GM23338 (cell line): ENCODE measurements at places on chromosomes 3 and 15. TPM values are rescaled to one million over a fixed set of nuclear protein-coding genes. Genes with fewer than 3 reads are reported as not detected.

DNA sequence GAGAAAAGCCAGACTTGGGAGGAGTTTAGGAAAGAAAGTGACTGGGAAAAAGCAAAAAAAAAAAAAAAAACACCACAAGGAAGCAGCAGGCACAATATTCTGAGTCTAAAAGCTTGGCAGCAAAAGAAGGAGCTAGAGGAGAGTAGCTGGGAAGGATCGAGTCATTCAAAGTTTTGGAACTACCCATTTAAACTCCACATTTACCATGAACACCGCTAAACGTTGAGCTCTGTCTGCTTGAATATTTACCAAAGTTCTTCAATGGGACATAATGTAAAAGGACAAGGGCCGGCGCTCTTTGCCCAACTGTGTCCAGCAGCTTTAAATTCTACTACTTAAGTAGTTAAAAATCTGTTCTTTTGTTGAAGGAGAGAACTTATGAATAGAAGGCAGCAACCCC is 481.9 kb downstream of the FOXP1 start:
- H3K4me1 ChIP-seq, result no peaks in the 10 kb centered on the region
- DNase-seq, result no peak
- no peaks in the 10 kb centered on the region for H3K27me3 ChIP-seq
- H3K4me3 ChIP-seq, result no peak overlapping the region

GRCh38 chr15:98554272-98555172 is 93.8 kb upstream of the IGF1R start:
- no peak overlapping the region for H3K27ac ChIP-seq
- H3K4me1 ChIP-seq, result peaks cover 40% of the 10 kb centered on the region
- DNase-seq, result no peak

GRCh38 chr3:76756577-76756976 is 283.3 kb upstream of the ROBO2 start:
- H3K27me3 ChIP-seq, result no peaks in the 10 kb centered on the region
- no peaks in the 10 kb centered on the region for H3K4me1 ChIP-seq
- H3K4me3 ChIP-seq, result no peak overlapping the region
- no peaks in the 10 kb centered on the region for H3K36me3 ChIP-seq
- no peak overlapping the region for H3K27ac ChIP-seq

The C3orf70 gene
- total RNA-seq, result 1.1 and 1.5 TPM in 2 replicates

DNA sequence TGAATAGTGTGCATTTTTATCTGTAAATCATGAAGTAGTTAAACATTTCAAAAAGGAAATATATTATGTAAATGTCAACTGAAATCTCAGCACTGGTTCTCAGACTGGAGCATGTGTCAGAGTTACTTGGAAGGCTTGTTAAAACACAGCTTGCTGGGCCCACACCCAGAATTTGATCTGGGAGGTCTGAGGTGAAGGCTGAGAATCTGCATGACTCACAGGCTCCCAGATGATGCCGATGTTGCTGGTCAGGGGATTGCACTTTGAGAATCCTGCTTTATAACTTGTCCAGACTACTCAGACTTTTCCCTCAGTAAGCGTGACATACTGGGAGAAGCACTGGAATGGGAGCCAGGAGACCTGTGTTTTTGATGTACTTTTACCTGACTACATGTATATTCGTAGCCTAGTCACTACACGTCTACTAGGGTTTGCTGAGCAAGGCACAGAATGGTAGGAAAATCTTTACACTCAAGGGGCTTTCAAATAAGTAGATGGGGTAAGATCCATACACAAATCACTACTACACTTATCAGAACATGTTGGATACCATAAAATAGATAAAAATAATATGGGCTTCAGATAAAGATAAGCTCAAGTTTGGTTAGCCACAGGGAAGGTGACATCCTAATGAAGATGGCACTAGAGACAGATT is 77.1 kb upstream of the MEX3B start:
- no peaks in the 10 kb centered on the region for H3K4me1 ChIP-seq
- no peak overlapping the region for H3K27ac ChIP-seq
- DNase-seq, result no peak
- no peaks in the 10 kb centered on the region for H3K27me3 ChIP-seq
- H3K4me3 ChIP-seq, result no peak overlapping the region
- H3K36me3 ChIP-seq, result no peaks in the 10 kb centered on the region

- no peaks in the 10 kb centered on the region for H3K4me1 ChIP-seq
- no peaks in the 10 kb centered on the region for H3K27me3 ChIP-seq
- no peak overlapping the region for H3K4me3 ChIP-seq
Measured at GRCh38 chr3:183817639-183818038, 7.7 kb downstream of the MAP6D1 start.

- DNase-seq, result no peak
- no peaks in the 10 kb centered on the region for H3K4me1 ChIP-seq
- no peak overlapping the region for H3K4me3 ChIP-seq
Measured at GRCh38 chr15:62927196-62927595, 115.4 kb upstream of the TPM1 start.

GRCh38 chr3:150921209-150921608 is 16.0 kb upstream of the MINDY4B start:
- DNase-seq, result no peak
- no peak overlapping the region for H3K4me3 ChIP-seq
- no peaks in the 10 kb centered on the region for H3K36me3 ChIP-seq
- H3K4me1 ChIP-seq, result peaks cover 33% of the 10 kb centered on the region
- no peak overlapping the region for H3K27ac ChIP-seq

The LACTB gene
- total RNA-seq, result 15.2 and 18.6 TPM in 2 replicates

The CAV3 gene
- total RNA-seq, result not detected in 2 replicates

The FBN1 gene
- 3.5 and 3.8 TPM in 2 replicates for total RNA-seq

- H3K4me1 ChIP-seq, result peaks cover 11% of the 10 kb centered on the region
Measured at GRCh38 chr15:49288391-49288790, 118.3 kb downstream of the GALK2 start.

The PIGZ gene
- total RNA-seq, result not detected in 2 replicates

- H3K27me3 ChIP-seq, result no peaks in the 10 kb centered on the region
- no peaks in the 10 kb centered on the region for H3K36me3 ChIP-seq
- DNase-seq, result no peak
- no peaks in the 10 kb centered on the region for H3K4me1 ChIP-seq
- H3K4me3 ChIP-seq, result no peak overlapping the region
Measured at GRCh38 chr3:28212681-28213080, 28.7 kb upstream of the CMC1 start.

DNA sequence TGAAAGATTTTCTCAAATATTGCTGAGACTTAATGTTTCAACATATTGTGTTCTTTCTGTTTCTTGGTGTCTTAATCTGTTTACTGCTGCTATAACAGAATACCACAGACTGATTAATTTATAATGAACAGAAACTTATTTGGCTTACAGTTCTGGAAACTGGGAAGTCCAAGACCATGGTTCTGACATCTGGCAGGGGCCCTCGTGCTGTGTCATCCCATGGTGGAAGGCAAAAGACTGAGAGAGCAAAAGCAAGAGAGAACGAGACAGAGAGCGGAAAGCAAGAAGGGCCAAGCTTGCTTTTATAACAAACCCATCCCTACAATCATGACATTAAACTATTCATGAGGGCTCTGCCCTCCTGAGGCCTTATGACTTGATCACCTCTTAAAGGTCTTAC is 88.7 kb downstream of the ARNT2 start:
- no peak overlapping the region for H3K4me3 ChIP-seq
- H3K4me1 ChIP-seq, result peaks cover 6% of the 10 kb centered on the region; the same call in 1 of the 2 replicates
- H3K36me3 ChIP-seq, result no peaks in the 10 kb centered on the region
- no peaks in the 10 kb centered on the region for H3K27me3 ChIP-seq

DNA sequence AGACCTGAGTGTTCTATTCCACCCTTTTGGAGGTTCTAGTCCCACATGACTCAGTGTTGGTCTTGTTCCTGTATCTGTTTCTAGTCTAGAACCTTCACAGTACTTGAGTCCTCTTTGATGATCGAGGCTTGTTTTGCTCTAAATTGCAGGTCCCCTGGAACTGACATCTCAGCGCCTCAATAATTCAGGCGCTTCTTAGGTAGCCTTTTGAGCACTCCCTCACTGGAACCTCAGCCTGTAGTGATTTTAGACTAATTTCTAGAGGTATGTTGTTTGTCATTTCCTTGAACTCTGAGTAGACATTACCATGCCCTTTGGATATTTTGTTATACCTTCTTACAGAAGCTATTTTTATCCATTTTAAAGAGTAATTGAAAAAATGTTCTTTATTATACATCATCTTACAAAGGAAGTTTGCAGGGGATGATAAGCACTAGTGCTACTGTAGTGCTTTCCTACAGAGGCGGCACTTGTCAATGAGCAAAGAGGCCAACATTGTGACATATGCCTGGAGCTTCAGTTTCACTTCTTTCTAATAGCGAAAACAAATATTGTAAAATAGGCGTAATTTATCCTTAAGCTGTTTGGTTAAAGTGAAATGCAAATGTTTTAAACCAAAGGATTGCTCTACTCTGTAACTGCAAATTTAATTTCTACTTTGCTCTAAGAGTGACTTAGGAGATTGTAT is 75.7 kb downstream of the EFL1 start:
- 0 out of 2 replicates have a peak, but pooled peaks cover 7% of the 10 kb centered on the region for H3K4me1 ChIP-seq
- peak overlapping the region; percentile 35; the same call in 1 of the 2 replicates for H3K27ac ChIP-seq
- DNase-seq, result no peak
- H3K36me3 ChIP-seq, result no peaks in the 10 kb centered on the region
- H3K4me3 ChIP-seq, result no peak overlapping the region

The MUSTN1 gene
- 1.4 TPM in 1 of 2 replicates, not detected in the other for total RNA-seq

The RASL12 gene
- 20.1 and 27.7 TPM in 2 replicates for total RNA-seq

GRCh38 chr3:186517218-186517617 is 27.0 kb downstream of the CRYGS start:
- H3K27ac ChIP-seq, result no peak overlapping the region
- H3K4me1 ChIP-seq, result no peaks in the 10 kb centered on the region
- H3K27me3 ChIP-seq, result no peaks in the 10 kb centered on the region
- H3K36me3 ChIP-seq, result no peaks in the 10 kb centered on the region

- no peak overlapping the region for H3K27ac ChIP-seq
- peaks cover 23% of the 10 kb centered on the region for H3K4me1 ChIP-seq
- no peak for DNase-seq
- H3K4me3 ChIP-seq, result no peak overlapping the region
Measured at GRCh38 chr3:115800489-115801075, 177.3 kb downstream of the GAP43 start.

DNA sequence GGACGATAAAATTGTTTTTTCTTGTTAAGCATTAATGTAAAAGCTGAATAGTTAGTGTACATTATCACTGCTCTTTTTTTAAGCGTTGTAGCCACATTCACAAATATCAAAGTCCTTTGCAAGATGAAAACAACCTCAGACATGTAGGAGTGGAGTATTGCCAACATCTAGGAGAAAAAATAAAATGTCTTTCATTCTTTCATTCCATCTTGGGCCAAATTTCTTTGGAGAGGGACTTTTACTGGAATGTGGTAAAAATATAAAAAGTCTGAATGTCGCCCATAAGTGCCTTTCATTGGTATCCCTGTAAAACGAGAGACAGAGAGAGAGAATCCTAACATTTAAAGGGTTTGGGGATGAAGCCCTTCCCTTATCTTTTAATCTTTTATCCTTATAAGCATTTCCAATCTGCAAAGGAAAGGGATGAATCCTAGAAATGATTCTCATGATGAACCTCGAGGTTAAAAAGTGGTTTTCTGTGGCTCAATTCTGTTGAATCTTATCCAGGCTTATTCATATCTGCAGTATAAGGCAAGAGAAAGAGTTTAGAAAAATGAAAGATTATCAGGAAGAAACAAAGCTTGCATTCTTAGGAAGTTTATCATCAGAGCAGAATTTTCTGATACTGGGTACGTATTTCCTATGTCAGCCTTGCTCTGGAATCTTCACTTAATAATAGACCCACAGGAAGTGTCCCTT is 1031.7 kb downstream of the MCTP2 start:
- H3K27ac ChIP-seq, result no peak overlapping the region
- no peaks in the 10 kb centered on the region for H3K27me3 ChIP-seq
- H3K4me3 ChIP-seq, result no peak overlapping the region
- DNase-seq, result no peak

DNA sequence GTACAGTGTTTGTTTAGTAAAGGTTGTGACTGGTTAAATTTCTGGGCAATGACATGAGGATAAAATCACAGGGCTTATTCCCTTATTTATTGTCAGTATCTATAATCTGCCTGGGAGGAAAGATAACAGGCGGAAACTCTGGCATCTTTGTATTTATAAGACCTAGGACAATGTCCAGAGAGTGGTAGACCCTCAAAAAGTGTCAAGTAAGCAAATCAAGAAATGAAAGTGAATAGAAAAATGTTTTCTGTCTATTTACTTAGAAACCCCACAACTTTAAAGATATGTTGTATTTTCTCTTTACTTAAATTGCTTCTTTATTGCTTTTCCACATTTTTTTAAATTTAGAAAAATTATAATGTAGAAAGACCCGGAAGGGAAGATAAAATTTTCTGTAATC is 544.6 kb downstream of the EDEM1 start:
- H3K4me3 ChIP-seq, result no peak overlapping the region
- no peak for DNase-seq
- no peaks in the 10 kb centered on the region for H3K4me1 ChIP-seq
- 0 out of 2 replicates have a peak, but pooled peaks cover 6% of the 10 kb centered on the region for H3K36me3 ChIP-seq

The CYP1A1 gene
- 0.50 and 1.4 TPM in 2 replicates for total RNA-seq

DNA sequence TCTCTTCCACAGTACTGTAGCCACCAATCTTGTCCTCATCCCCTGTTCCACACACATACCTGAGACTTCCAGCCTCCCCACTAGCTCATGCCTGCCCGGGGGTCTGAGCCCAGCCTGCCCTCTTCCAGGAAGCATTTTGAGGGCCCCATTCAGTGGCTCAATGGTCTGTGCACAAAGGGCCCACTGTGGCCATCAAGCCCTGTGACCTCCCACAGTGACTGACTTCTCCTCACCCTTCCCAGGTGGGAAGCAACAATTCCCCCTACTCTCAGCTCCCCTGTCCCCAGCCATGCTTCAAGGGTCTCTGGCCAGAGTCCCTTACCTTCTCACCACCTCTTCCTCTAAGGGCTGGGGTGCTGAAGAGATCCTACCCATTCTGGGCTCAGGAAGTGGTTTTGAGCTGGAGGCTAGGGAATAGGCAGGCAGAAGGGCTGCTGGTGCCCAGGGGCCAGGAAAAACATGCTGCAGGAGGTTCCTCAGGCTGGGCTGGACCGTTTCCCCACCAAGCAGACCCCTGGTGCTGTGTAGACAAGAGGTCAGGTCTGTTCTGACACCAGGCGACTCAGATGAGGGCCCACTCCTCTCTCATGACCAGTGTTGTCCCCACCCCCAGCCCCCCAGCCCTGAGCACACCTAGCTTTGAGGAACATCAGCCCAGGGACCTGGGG is 3.0 kb upstream of the KLF15 start:
- H3K4me1 ChIP-seq, result peaks cover 26% of the 10 kb centered on the region
- H3K27me3 ChIP-seq, result peaks cover 21% of the 10 kb centered on the region
- no peak overlapping the region for H3K4me3 ChIP-seq
- no peak for DNase-seq
- no peaks in the 10 kb centered on the region; the same call in 1 of the 2 replicates for H3K36me3 ChIP-seq

DNA sequence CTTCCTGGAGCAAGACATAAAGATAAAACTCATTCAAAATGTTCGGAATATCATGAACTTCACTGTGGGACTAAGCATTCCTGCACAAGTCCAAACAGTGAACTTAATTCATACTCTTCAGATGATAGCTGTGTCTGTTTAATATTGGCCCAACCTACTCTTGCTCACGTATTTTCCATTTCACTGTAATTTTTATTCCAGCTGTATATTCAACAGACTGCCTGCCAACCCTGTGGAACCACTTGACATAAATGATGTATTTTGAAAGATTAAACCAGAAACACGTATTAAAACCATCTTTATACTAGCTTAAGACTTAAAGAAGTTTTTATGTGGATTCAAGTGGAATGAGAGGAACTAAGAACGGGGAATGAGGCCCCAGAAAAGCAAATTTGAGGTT is 172.5 kb downstream of the TMEM108 start:
- H3K27ac ChIP-seq, result peak overlapping the region; percentile 97
- H3K4me1 ChIP-seq, result peaks cover 48% of the 10 kb centered on the region
- H3K36me3 ChIP-seq, result no peaks in the 10 kb centered on the region
- no peak overlapping the region for H3K4me3 ChIP-seq

GRCh38 chr3:187286467-187287059 is 5.0 kb downstream of the MASP1 start:
- H3K4me1 ChIP-seq, result peaks cover 24% of the 10 kb centered on the region
- DNase-seq, result no peak
- no peak overlapping the region for H3K27ac ChIP-seq
- H3K27me3 ChIP-seq, result peaks cover 9% of the 10 kb centered on the region; the same call in 1 of the 2 replicates
- no peak overlapping the region for H3K4me3 ChIP-seq
